ENCODE measurements at places on chromosomes 13 and 19.

- no peak for DNase-seq
Measured at GRCh38 chr13:51033421-51034185, 77.5 kb downstream of the C13orf42 start.

DNA sequence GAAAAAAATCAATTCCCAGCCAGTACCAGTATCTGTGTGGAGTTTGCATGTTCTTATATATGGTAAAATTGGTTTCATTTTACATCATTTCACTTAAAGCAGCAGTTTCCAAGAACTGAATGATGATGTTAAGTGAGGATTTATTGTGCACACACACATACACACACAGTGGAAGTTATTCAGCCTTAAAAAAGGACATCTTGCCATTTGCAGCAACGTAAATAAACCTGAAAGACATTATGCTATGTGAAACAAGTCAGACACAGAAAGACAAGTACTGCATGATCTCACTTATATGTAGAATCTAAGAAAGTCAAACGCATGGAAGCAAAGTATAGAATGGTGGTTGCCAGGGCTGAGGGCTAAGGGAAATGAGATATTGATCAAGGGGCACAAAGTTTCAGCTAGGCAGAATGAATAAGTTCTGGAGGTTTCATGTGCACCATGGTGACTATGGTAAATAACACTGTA, 5.3 kb downstream of the SIGLECL1 start:
- no peak for DNase-seq

DNA sequence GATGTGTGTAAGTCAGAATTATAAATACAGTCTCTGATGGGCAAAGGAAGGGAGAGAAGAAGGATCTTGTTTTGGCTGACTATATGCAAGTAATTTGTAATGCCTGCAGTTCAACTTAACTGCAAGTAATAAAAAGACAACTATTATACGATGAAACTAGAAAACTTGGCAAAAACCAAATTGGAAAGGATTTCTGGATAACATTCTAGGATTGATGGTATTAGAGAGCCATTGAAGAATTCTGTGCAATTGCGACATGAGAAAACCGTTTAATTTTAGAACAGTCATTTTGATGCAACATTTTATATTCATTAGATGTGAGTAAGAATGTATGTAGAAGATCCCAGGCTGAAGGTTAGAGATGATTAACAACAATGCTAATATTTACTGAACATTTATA, 1334.1 kb downstream of the EFNB2 start:
- no peak for DNase-seq

DNA sequence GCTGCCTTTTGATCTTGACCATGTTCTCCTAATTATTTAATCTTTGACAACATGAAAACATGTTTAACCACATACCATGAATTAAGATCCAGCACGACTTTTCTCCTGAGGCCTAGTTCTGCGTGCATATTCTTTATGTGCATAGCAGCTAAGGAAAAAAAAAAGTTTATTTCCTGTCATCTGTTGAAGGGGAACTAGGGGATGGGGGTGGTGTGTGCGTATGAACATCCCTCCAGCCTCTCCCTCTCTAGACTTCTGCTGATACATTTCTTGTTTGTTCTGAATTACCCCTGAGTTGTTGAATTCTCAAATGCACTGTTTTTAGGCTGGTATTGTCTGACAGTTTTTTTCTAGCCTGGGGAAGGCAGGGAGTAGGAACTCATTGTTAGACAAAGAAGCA, 543.3 kb downstream of the FGF9 start:
- no peak for DNase-seq

DNA sequence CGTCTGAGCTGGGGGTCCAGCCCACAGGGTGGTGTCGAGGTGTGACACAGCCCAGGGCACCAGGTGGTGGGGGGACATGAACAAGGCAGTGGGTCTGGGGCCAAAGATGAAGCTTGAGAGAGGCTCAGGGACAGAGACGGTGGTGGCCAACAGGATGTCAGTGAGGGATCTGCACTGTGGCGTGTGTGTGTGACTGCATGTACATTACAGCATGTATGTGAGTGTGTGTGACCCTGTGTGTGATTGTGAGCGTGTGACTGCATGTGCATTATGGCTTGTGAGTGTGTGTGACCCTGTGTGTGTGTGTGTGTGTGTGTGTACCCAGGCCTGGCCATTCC, 1.6 kb downstream of the ADAMTS10 start:
- no peak for DNase-seq

DNA sequence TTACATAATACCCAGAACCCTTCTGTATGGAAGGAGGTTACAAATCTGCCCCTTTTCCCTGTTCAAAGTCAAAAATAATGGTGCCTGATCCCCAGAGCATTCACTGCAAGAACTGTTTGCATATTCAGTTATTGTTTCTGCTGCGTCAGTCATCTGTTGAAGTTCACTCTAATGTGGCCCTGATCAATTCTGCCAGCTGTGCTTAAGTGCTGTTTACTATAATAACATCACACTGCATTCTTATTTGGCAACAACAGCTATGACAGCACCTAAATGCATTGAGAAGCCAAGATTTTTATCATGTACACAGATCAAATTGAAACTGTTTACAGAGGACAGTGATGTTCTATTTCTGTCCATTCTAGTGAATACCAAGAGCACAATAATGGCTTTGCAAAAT, 115.9 kb downstream of the DACH1 start:
- DNase-seq, result no peak

GRCh38 chr19:41792513-41793413, 3.6 kb upstream of the CEACAM3 start:
- DNase-seq, result peak; percentile 29

- no peak for DNase-seq
Measured at GRCh38 chr19:17404621-17405249, 695 bp downstream of the BST2 start.

GRCh38 chr19:31676271-31677004, 327.2 kb upstream of the TSHZ3 start:
- DNase-seq, result no peak

- no peak for DNase-seq
Measured at GRCh38 chr13:75432811-75433244, 49.1 kb downstream of the TBC1D4 start.

GRCh38 chr19:4502282-4503131, 15.8 kb downstream of the PLIN4 start:
- DNase-seq, result no peak

GRCh38 chr13:94298346-94298745, 181.1 kb downstream of the DCT start:
- DNase-seq, result no peak

DNA sequence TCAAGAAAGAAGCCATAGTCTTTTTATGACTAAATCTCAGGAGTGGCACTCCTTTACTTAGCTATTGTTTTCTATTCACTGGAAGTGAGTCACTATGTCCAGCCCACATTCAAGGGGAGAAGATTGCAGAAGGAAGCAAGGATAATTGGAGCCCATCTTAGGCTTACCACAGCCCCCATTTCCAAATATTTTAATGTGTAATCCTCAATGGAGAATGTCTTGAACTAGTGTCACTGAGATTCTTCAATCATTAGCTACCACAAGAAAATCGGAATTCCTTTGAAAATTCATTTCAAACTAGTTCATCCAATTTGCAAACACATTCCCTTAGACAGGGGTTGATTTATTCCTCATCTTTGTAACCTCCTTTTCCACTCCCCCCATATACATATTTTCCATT, 84.7 kb downstream of the DLEU7 start:
- no peak for DNase-seq

GRCh38 chr19:13623716-13624710, 117.7 kb upstream of the CACNA1A start:
- DNase-seq, result no peak

- DNase-seq, result no peak
Measured at GRCh38 chr19:45640849-45641273, 1.7 kb upstream of the EML2 start.

- no peak for DNase-seq
Measured at GRCh38 chr13:91369441-91369831, 21.9 kb downstream of the MIR17HG start.

DNA sequence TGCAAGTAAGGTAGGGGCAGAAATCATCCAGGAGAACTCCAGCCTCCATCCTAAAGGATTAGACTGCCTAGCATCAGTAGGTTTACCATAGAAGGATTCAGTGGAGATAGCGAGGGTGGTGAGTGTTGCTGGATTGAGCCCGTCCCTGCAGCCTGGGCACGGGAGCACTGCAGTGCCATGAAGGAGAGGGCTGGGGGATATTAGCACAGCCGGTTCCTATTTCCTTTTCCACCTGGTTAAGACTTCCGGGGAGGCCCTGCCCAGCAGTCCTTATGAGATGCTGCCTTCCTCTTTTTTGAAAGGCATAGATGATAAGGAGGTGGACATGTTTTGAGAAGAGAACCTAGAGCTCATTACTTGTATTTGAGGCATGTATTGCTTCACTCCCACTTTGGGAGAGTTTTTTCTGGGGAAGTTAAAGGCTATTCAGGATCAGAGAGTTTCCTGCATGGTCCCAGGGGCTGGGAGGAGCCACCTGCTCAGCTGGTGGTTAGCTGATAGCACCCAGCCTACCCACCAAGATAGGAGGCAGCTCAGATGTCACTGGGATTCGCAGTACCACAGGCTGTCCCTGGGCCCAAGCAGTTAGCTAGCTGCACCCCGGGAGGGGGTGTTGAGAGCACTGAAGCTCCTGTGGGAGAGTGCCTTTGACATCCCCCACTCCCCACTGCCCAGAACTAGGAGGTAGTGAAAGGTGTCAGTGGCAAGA, 17.2 kb downstream of the ACTN4 start:
- DNase-seq, result no peak

DNA sequence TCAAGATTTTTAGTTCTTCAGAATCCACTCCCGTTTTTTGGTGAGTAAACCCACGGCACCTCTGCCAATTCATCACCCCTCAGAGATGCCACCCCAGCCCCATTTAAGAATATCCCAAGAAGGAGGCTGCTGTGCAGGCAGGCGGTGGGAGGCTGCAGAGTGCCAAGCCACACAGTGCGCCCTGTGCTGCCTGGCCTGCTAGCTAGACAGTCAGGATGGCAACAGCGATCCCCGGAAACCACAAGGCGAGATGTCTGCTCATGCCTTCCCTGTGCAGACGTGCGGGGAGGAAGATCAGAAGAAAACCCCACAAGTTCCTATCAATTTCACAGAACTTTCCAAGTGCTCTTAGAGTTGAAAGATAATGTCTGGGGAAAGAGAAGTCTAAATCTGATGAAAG, 64.8 kb upstream of the GPR183 start:
- DNase-seq, result no peak

DNA sequence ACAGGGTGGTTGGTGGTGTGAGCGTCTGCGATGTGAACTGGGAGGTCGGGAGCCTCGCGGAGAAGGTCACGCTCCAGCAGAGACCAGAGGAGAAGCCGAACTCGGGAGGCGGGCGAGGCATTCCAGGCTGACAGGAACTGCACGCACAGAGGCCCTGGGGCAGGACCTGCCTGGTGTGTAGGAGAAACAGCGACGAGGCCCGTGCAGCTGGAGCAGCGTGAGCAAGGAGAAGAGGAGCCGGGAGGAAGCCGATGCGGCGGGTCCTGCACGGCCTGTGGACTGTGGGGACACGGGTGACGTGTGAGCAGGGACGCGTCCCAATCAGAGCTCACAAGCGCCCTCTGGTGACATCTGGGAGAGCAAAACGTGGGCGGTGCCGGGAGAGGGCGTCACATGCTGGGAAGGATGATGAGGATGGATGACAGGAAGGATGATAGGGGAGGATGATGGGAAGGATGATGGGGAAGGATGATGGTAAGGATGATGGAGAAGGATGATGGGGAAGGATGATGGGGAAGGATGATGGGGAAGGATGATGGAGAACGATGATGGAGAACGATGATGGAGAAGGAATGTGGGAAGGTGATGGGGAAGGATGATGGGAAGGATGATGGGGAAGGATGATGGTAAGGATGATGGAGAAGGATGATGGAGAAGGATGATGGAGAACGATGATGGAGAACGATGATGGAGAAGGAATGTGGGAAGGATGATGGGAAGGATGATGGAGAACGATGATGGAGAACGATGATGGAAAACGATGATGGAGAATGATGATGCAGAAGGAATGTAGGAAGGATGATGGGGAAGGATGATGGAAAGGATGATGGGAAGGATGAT, 16.1 kb upstream of the MADCAM1 start:
- no peak for DNase-seq

- DNase-seq, result no peak
Measured at GRCh38 chr13:20411638-20412342, 113.9 kb downstream of the CRYL1 start.

GRCh38 chr13:44967704-44968433, 21.4 kb downstream of the NUFIP1 start:
- DNase-seq, result no peak

DNA sequence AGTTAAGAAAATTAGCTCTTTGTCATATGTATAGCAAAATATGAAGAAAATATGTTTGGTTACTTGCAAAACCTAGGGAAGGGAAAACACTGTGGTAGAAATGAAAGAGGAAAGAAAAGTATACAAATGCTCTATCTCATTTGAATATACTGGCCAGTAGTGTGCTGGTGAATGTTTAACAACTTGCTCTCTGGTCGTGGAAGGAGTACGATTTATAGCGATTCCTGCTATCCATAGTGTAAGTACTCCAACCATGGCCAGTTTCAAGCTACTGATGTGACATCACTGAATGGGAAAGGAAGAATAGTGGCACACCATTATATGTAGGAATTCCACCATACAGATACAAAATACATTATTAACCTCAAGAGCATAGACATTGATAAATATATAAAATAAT, 9.3 kb downstream of the BORA start:
- DNase-seq, result no peak

DNA sequence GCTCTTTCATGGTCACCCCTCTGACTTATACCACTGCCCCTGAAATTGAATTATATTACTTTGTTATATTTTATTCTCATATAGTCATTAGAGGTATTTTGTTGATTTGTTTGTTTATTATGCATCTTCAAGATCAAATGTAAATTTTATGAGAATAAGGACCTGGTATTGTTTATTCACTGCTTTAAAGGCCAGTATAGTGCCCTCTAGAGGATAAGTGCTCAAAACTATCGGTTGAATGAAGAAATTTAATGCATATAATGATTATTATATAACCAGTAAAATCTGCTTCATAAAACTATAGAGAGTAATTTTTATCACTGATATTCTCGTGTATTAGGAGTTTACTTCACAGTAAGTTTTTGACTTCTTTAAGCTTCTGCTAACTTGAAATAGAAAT, 1401.9 kb downstream of the SLITRK1 start:
- no peak for DNase-seq

GRCh38 chr19:19417046-19417445, 11.6 kb downstream of the GATAD2A start:
- DNase-seq, result no peak

- DNase-seq, result no peak
Measured at GRCh38 chr19:18300930-18301717, 19.7 kb upstream of the JUND start.

- no peak for DNase-seq
Measured at GRCh38 chr13:105928048-105928447, 607.4 kb downstream of the EFNB2 start.

DNA sequence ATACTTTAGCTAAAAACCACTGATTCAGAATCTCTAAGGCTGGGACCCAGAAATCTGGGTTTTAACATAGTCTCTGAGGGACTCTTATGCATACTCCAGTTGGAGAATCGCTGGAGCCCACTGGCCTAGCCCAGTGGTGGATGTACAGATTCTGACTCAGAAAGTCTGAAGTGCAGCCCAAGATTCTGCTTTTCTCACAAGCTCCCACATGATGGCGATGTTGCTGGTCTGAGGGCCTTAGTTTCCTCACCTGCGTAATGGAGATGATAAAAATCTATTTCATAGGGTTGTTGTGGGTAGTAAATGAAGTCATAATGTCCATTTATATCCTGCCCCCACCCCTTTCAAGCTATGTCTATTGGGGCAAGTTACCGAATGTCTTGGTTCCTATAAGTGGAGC, 7.7 kb upstream of the CDADC1 start:
- DNase-seq, result no peak

- no peak for DNase-seq
Measured at GRCh38 chr13:45975337-45975736, 77.2 kb downstream of the ZC3H13 start.

GRCh38 chr19:15264061-15264932, 32.0 kb upstream of the EPHX3 start:
- DNase-seq, result peak; percentile 51

All from H1 (cell line).